ENCODE measurements at places on chromosomes 1 and 21.

- DNase-seq, result no peak
These were observed 394.9 kb upstream of the B3GALT2 start for GRCh38 chr1:193581341-193581740.

DNA sequence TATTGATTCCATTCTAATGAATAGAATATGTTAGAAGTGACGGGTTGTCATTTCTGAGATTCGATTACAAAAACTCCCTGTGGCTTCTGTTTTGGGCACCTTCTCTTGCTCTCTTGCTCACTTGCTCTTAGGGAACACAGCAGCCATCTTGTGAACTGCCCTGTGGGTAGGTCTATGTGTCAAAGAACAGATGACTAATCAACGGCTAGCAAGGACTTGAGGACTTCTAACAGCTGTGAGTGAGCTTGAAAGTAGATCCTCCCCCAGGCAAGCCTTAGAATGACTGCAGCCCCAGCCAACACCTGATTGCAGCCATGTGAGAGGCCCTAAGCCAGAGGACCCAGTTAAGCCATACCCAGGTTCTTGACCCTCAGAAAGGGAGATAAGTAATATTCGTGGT lies 49.3 kb downstream of the AZIN2 start:
- no peak for DNase-seq

DNA sequence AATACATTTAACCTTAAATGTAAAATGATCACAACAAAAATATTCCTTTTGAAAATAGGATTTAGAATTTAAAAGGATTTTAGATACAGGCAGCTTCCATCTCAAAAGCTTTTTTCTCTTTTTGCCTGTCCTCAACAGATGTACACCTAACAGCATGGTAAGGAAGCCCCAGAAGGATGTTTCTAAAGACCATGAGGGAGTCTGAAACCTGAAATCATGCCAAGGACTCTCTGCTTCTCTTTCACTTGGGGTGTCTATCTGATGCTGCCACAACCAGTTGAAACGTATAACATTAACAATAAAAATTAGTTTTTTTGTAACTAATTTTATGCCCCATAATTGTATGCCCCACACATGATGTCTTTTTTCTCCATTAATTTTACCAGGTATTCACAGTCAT lies 5.4 kb upstream of the ZNF281 start:
- no peak for DNase-seq

GRCh38 chr21:14522736-14523135 lies 23.4 kb downstream of the SAMSN1 start:
- DNase-seq, result no peak

DNA sequence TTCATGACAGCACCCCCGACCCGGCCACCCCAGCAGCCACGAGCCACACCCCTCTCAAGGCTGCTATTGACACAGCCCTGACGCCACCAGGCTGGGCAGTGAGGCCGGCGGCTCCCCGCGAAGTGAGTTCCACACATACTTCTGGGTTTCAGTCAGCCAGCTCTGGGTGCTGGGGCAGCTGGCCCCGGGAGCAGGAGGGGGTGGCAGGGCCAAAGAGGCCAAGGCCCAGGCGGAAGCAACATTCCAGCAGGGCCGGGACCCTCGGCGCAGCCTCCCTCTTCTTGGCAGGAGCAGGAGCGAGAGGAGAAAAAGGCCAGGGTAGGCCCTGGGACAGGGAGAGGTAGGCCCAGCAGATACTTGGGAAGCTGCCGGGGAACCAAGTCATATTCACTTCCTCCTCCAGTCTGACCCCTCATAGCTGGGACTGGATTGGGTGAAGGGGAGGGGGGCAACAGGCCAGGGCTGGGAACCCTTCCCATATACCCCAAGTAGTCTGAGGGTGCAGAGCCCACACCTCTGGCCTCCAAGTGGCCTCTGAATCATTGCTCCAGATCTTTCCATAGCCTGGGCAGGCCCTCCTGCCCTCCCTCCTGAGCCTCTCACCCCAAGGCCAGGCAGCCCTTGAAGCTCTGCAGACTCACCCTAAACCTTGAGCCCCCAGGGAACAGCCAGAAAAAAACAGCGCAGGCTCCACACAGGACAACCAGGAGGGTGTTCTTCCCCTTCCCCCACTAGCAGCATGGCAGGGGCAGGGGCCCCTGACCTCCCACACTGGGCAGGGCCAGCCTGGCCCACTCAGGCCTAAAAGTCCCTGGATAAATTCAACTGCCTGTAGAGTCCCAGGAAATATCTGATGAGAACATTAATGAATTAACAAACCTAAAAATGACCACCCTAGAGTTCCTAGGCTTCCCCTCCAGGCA lies 5.7 kb downstream of the HSPG2 start:
- DNase-seq, result no peak
